CD8-positive, alpha-beta memory T cell (primary cell): ENCODE measurements at places on chromosomes 3 and 15. TPM values are rescaled to one million over a fixed set of nuclear protein-coding genes. Genes with fewer than 3 reads are reported as not detected.

GRCh38 chr3:10775259-10775658 lies 40.8 kb upstream of the SLC6A11 start:
- no peak overlapping the region for H3K27ac ChIP-seq

DNA sequence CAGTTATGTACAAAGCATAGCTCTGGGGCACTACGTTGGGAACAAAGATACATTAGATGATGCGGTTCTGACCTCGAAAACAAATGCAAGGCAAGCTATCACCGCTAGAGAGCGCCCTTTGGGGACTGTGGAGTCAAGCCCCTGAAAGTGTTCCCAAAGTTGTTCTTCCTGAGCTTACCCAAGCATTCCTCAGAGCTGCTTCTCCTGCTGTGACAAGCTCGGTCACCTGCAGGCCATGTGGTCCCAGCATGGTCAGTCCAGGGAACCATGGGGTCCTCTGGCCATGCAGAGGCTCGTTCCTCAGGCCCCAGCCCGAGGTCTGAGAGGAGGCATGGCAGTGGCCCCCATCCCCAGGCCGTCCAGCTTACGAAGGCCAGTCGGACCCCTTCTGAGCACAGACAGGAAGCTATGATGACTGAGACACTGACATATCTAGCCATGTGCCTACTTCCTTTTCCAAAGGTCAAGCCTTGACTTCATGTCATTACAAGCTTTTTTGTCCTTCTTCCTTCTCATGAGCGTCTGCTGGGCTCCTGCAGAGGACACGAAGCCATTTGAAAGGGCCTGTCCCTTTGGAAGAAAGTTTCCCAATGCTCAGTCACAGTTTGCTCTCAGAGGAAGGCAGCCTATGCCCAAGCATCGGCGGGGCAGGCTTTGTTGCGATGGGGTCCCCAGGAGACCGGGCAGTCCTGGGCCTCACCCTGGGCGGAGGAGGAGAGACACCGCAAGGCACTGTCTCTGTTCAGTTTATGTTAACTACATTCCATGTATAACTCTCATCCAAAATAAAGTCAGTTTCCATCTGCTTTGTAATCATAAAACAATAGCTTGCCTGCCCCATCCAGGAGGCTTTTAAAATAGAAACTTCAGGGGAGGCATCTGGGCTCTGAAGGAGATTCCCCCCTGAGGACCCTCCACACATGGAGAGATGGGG lies 79.3 kb downstream of the ATP10A start:
- H3K4me1 ChIP-seq, result peaks cover 8% of the 10 kb centered on the region
- DNase-seq, result peak; percentile 11
- H3K27me3 ChIP-seq, result no peaks in the 10 kb centered on the region

SMCO1 gene
- not detected for total RNA-seq

GRCh38 chr3:159974-160373 lies 36.6 kb upstream of the CHL1 start:
- H3K4me3 ChIP-seq, result no peak overlapping the region
- H3K27ac ChIP-seq, result no peak overlapping the region
- DNase-seq, result no peak
- H3K4me1 ChIP-seq, result no peaks in the 10 kb centered on the region
- no peaks in the 10 kb centered on the region for H3K36me3 ChIP-seq
